ENCODE measurements at places on chromosomes 7 and 10.

- no peak for DNase-seq
Observed at GRCh38 chr10:119775529-119775928, 49.7 kb downstream of the INPP5F start.

- no peak for DNase-seq
Observed at GRCh38 chr10:24209946-24210491, 1.1 kb downstream of the KIAA1217 start.

- no peak for DNase-seq
Observed at GRCh38 chr10:34581801-34582532, 233.1 kb downstream of the PARD3 start.

- peak; percentile 24 for DNase-seq
Observed at GRCh38 chr7:116952635-116953371, 498 bp upstream of the ST7 start.

DNA sequence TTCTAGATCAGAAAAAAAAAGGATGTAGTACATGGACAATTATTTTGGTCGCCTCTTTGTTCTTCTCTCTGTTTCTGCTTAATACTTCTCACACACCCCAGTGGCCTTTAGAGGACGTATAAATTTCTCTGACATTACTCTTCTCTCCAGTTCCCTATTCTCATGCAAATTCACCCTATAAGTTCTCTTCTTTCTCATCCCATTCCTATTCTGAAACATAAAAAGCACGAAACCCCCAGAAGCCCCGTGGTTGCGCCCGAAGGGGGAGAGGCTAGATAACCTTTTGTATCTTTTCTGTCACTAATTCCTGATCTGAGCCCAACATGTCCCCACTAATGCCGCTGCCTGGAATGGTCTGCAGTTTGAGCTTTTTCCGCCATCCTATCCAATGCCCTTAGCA is 136.9 kb downstream of the SKIDA1 start:
- DNase-seq = no peak

DNA sequence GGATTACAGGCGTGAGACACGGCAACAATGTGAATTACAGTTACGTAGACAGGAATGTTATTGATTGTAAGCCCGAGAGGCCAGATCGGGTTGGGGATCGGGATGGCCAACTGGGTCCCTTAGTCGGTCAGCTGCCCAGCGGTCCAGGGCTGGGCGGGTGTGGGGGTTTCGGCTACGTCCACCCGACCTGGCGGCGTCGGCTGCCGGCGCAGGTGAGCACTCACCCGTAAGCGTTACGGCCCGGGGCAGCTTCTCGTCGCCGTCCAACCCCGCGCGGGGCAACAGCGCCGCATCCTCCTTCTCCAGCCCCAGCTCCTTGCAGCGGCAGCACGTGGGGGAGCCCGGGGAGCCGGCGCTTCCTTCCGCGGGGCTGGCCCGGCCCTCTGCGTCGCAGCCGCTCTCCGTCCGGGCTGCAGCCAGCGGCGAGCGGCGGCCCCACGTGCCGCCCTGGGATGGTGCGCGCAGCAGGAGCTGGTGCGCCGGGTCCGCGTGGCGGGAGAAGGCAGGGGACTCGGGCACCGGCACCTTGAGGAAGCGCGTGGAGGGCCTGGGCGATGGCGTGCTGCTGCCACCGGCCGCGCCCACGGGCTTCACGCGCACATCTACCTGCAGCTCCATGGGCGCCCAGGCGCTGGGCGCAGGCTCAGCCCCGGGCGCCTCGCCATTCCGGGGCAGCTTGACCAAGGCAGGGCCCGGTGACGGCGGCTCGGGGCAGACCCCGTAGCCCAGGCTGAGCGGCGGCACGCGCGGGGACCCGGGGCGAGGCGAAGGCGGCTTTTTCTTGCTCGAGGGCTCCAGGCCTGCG is 609 bp downstream of the KLRG2 start:
- no peak for DNase-seq

DNA sequence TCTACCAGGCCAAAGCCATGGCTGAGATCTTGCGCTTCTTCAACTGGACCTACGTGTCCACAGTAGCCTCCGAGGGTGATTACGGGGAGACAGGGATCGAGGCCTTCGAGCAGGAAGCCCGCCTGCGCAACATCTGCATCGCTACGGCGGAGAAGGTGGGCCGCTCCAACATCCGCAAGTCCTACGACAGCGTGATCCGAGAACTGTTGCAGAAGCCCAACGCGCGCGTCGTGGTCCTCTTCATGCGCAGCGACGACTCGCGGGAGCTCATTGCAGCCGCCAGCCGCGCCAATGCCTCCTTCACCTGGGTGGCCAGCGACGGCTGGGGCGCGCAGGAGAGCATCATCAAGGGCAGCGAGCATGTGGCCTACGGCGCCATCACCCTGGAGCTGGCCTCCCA is 142.7 kb downstream of the GRM3 start:
- DNase-seq = no peak

GRCh38 chr7:44128721-44129582 is 5.6 kb upstream of the POLD2 start:
- DNase-seq = no peak

GRCh38 chr7:12210179-12211053 is 678 bp upstream of the TMEM106B start:
- no peak for DNase-seq

- DNase-seq = no peak
Observed at GRCh38 chr7:11193131-11193867, 219.6 kb downstream of the PHF14 start.

DNA sequence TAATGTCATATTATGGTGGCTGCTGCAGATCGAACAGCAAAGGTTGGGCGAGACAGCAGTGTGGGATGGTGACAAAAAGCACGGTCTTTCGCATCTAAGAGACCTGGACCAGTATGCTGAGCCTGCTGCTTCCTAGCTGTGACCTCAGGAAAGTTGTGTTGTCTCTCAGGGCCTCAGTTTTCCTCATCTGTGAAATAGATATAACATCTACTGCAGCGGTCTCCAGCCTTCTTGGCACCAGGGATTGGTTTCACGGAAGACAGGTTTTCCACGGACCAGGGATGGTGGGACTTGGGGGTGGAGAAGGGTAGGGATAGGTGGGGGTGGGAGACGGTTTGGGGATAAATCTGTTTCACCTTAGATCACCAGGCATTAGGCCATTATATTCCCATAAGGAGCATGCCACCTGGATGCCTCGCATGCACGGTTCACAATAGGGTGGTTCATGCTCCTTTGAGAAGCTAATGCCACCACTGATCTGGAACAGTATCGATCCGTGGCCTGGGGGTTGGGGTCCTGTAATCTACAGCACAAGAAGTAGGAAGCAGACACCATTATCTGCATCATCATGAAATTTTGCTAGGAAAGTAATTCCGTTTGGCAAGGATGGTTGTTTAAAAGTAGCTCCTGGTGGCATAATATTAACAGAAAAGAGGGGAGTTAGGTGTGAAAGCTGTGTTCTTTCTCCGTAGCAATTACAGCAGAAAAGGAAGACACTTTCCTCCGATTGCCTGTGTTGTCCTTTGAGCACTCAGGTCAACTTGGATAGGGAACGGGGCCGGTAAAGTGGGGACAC is 10.8 kb downstream of the KLF6 start:
- DNase-seq = no peak

DNA sequence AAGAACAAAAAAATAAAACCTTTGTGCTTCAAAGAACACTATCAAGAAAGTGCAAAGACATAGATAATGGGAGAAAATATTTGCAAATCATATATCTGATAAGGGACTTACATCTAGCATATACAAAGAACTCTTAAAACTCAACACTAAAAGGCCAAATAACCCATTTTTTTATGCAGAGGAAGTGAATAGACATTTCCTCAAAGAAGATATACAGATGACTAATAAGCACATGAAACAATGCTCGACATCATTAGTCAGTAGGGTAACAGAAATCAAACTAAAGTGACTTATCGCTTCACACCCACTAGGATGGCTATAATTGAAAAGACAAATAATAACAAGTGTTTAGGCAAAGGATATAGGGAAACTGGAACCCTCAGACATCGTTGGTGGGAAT is 78.0 kb downstream of the MALSU1 start:
- no peak for DNase-seq

GRCh38 chr7:2022021-2022409 is 210.7 kb downstream of the MAD1L1 start:
- DNase-seq = no peak

DNA sequence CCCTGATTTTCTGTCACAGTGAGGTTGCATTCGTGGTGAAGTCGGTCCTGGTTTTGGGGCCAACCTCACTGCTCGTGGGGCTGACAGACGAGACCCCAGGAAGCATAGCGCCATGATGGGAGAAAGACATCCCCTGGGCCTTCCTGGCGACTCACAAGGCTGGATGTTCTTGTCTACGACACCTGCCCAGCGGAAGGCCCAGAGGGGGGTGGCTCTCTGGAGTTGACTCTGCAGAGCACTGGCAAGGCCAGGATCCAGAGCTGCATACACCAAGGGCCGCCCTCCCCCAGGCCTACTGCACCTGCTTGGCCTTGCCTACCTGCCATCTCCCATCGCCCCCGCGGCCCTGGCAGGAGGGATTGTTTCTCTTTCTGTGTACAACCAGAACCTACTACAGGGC is 608.9 kb downstream of the PTPRN2 start:
- DNase-seq = no peak

Measured in renal cortex interstitium (tissue), 15 donors.